ENCODE measurements at places on chromosomes 6 and 20. TPM values are rescaled to one million over a fixed set of nuclear protein-coding genes. Genes with fewer than 3 reads are reported as not detected.

Gene DEK
- total RNA-seq: 103 TPM

Gene MYLIP
- 17.5 TPM for total RNA-seq

Gene ADGB
- not detected for total RNA-seq

Gene TRIM31
- not detected for total RNA-seq

Gene TMEM14C
- total RNA-seq: 103 TPM

Gene VGLL2
- total RNA-seq: not detected

Gene PKHD1
- total RNA-seq: not detected

Gene MTFR2
- total RNA-seq: 4.8 TPM

Gene TMEM217
- total RNA-seq: 19.7 TPM

Gene CRIP3
- not detected for total RNA-seq

Gene TGM3
- total RNA-seq: not detected

Gene TBXT
- total RNA-seq: not detected

Gene IPCEF1
- total RNA-seq: 0.96 TPM

Gene CD83
- total RNA-seq: 1.7 TPM

Gene PRDM13
- total RNA-seq: not detected

Gene LZTS3
- total RNA-seq: 9.8 TPM

Gene MAPK13
- 4.9 TPM for total RNA-seq

Gene C6orf141
- 30.7 TPM for total RNA-seq

Gene CALHM5
- total RNA-seq: 7.8 TPM

Gene FAM209B
- total RNA-seq: not detected

Gene ANKRD66
- not detected for total RNA-seq

Gene TRAPPC3L
- total RNA-seq: 0.33 TPM

Gene PPIL6
- total RNA-seq: 0.57 TPM

Gene EPPIN
- total RNA-seq: not detected

Gene SEL1L2
- total RNA-seq: not detected

Gene DNPH1
- 45.7 TPM for total RNA-seq

Gene GSTA2
- total RNA-seq: not detected

Gene MACROD2
- 0.33 TPM for total RNA-seq

Gene LPA
- total RNA-seq: not detected

Gene RNASET2
- total RNA-seq: 5.6 TPM

Gene C6orf89
- 40.8 TPM for total RNA-seq

Gene TFAP2A
- not detected for total RNA-seq

Gene PNPLA1
- total RNA-seq: not detected

Gene PEDS1
- 56.3 TPM for total RNA-seq

Gene ARFGEF3
- total RNA-seq: 7.9 TPM
